Left ventricle myocardium superior (tissue), 1 donor: ENCODE measurements at places on chromosomes 7 and 10. TPM values are rescaled to one million over a fixed set of nuclear protein-coding genes. Genes with fewer than 3 reads are reported as not detected.

GRCh38 chr10:30830315-30831230 lies 201.0 kb upstream of the LYZL2 start:
- DNase-seq, result no peak

- no peak for DNase-seq
Measured at GRCh38 chr10:74813381-74814259, 12.8 kb upstream of the KAT6B start.

- DNase-seq, result no peak
Measured at GRCh38 chr10:108327706-108328105, 1163.2 kb upstream of the SORCS1 start.

DNA sequence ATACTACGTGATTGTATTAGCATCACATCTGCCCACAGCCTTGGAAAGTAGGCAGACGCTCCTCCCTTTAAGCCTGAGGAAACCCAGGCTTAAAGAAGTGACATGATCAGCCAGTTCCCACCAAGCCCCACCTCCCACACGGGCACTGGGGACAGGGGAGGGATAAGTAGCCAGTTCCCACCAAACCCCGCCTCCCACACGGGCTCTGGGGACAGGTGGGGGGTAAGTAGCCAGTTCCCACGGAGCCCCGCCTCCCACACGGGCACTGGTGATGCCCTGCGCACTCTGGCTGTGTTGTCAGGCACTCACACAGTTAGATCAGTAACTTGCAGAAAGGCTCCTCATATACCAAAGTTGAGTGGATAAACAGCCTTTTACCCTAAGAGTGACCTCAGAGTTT lies 606.8 kb downstream of the PTPRN2 start:
- DNase-seq, result no peak

DNA sequence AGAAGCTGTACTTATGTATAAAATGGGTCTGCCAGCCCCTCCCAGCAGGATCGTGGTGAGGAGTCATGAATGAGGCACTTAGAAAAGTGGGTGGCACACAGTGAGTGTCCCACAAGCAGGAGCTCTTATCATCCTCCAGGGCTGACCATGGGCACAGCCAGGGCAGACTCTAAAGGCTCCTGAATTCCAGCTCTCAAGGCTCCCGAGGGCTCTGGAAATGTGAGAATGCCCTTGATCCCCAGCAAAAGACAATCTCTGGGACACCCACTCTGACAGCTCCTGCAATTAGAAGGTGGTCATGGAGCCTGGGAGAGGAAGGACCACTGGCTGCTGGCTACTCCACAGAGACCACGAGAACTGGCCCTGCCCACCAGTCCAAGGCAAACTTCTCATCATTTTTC lies 1.6 kb downstream of the VSTM4 start:
- no peak for DNase-seq

GRCh38 chr10:61406242-61406641 lies 46.9 kb downstream of the TMEM26 start:
- DNase-seq, result no peak

GRCh38 chr7:120984406-120984805 lies 4.1 kb upstream of the CPED1 start:
- DNase-seq, result no peak

DNA sequence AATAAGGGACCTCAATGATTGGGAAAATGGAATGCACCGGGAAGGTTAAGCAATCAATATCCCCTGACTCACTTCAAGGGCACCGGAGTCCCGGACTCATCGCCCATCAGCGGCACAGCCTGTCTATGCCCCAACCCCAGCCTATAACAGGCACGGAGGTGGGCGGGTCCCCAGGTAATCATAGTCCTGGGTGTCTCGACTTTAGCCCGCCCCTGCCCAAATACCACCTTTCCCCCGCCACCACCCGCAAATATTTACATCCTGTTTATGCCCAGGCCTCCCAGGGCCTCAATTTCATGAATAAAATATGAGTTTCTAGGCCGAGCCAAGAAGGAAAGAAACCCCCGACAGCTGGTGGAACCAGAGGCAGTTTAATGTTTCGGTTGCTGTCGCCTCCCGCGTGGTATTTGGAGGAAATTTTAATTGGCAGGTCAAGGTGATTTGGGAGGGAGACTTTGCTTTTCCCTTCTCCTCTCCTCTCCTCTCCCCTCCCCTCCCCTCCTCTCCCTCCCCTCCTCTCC lies 15.6 kb upstream of the RFC2 start:
- DNase-seq, result peak; percentile 53

HHEX gene
- total RNA-seq, result 2.7 TPM

OR6V1 gene
- total RNA-seq, result not detected

C10orf105 gene
- total RNA-seq, result 0.07 TPM

CALHM1 gene
- not detected for total RNA-seq

UCMA gene
- total RNA-seq, result not detected

KAZALD1 gene
- 7.8 TPM for total RNA-seq

ARHGEF5 gene
- 1.7 TPM for total RNA-seq

STAG3 gene
- 0.74 TPM for total RNA-seq

TMEM236 gene
- 0.30 TPM for total RNA-seq
